GOT3 (cell line): ENCODE measurements at places on chromosomes 3 and 15.

- no peak for DNase-seq
Observed at GRCh38 chr15:40695469-40695890, 506 bp downstream of the RAD51 start.

GRCh38 chr15:40435710-40436089, 5.1 kb upstream of the BAHD1 start:
- DNase-seq = no peak

DNA sequence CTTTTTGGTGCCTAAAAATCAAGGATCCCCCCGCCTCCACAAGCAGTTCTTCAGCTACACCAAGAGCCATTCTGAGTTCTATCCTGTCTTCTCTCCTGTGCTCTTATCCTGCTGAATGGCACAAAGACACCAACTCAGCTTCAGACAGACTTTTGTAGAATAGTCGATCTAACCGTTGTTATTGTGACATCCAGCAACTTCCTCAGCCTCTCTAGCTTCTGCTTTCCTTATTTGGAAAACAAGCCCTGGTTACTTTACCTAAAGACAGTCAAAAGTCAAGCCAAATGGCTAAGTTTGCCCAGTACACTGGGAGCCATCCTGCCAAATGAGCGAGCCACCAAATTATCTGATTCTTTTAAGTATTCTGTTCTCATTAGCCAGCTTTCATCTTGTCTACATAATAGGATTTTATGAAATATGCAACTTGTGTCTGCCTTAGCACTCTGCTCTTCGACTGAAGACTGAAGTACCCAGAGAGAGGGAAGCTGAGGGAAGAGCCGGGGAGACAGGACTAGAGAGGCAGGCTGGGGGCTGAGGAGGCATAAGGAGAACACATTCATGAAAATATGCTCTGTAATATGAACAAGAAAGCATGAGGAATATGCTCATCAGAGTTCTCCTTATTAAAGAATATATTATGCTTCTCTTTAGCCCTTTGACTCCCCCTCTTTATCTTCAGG, 35.1 kb downstream of the LYZL4 start:
- DNase-seq = no peak

GRCh38 chr3:100080573-100080972, 33.7 kb downstream of the FILIP1L start:
- no peak for DNase-seq

DNA sequence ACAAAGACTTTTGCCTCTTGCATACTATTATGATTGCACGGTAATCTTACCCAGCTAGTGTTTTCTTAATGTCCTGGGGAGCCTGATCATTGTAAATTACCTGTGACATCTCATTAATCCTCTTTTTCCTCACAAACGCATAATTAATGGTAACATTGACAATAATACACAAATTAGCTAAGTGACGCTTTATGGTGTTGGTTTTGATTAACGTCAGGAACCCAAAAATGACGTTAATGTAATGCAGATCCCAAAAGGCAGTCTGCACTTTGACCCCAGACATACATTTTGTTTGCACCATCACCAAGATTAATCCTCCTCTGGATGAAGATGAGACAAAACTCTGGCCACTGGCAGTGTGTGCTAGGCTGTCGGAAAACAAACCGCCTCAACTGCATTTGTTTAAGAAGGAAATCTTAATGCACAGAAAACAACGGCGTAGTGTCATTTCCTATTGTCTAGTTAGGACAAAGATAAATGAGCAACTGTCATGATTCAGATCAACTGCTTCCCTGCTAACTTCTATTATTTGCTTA, 83.9 kb upstream of the CDIN1 start:
- DNase-seq = no peak

- DNase-seq = no peak
Observed at GRCh38 chr3:117393119-117393518, 683.5 kb downstream of the TUSC7 start.

- no peak for DNase-seq
Observed at GRCh38 chr3:69409011-69409410, 23.1 kb upstream of the FRMD4B start.
